Activated CD4-positive, alpha-beta memory T cell treated with anti-CD3 and anti-CD28 coated beads, Interleukin-2, amount 10 ng/mL, durations not matched to agents 7 days and 5 days (primary cell): ENCODE measurements at places on chromosomes 12 and 14.

DNA sequence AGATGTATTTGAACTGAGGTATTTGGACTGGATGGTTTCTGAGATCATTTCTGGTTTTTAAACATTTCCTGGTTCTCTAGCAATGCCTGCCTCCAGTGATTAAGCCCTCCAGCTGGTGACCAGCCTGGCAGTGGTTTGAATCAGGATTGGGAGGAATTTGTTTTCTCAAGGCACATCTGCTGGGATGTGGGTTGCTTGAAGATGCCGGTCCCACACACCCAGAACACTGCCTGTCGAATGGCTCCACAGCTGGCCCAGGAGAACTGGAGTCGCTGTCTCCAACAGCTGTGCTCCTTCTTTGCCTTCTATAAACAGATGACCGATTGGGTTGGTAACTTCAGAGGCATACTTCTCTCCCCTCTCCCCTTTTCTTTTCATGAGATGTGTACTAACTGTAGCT, 258.0 kb upstream of the DDHD1 start:
- DNase-seq = no peak
- no peak overlapping the region for H3K27ac ChIP-seq
- no peaks in the 10 kb centered on the region for H3K36me3 ChIP-seq
- no peaks in the 10 kb centered on the region for H3K27me3 ChIP-seq
- H3K4me3 ChIP-seq = no peak overlapping the region

DNA sequence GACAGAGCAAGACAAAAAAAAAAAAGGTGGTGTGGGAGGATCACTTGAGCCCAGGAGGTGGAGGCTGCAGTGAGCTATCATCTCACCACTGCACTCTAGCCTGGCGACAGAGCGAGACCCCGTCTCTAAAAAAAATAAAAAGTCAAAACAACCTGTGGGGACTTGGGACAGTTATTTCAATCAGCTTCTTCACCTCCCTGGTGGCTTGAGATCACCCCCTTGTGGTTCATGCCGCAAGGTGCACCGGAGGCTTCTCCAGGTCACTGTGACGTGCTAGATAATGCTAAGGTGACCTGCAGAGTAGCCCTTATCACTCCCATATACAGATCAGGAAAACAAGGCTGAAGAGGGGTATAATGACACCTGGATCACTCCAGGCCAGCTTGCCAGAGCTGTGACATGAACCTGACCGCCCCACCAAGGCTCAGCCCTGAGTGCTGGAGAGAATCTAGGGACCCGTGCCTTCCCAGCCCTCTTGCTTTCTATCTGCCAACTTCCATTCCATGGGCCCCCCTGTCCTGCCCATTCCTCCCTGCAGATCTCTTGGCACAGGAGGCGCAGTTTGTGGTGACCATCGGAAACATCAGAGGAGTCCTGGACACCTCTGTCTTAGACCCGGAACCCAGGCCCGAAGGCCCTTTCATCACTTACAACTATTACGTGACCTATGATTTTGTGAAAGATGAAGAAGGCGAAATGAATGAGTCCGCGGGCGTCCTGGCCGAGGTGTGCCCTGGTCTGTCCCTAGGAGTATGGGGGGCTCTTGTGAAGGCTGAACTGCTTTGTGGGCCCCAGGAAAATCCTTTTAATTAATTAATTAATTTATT, 8.1 kb downstream of the LRRC43 start:
- H3K4me1 ChIP-seq = peaks cover 2% of the 10 kb centered on the region
- H3K27ac ChIP-seq = no peak overlapping the region
- peaks cover 6% of the 10 kb centered on the region for H3K36me3 ChIP-seq
- no peak overlapping the region for H3K4me3 ChIP-seq
- peak; percentile 75 for DNase-seq

- no peak for DNase-seq
- no peak overlapping the region for H3K4me3 ChIP-seq
- peaks cover 4% of the 10 kb centered on the region for H3K4me1 ChIP-seq
- H3K27ac ChIP-seq = no peak overlapping the region
- no peaks in the 10 kb centered on the region for H3K27me3 ChIP-seq
Measured at GRCh38 chr14:69142101-69142500, 10.8 kb downstream of the DCAF5 start.

DNA sequence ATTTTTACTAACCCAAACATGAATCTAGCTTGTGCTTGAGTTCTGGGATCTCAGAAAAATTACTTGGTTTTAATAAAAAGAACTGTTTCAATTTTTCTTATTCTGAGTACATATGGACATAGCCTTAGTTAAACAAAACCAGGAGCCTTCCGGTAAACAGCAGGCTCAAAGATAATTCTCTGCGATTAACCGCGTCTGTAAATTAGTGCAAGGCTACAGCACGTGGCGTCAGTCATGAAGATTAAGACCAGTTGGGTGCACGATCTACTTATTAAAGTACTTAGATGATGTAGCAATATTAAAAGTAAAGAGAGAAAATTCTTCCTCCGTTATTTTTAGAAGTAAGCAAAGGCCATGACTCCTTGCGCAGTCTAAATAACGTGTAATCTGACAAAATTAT, 700 bp downstream of the KCNJ8 start:
- H3K27ac ChIP-seq = no peak overlapping the region
- H3K36me3 ChIP-seq = no peaks in the 10 kb centered on the region
- DNase-seq = no peak

DNA sequence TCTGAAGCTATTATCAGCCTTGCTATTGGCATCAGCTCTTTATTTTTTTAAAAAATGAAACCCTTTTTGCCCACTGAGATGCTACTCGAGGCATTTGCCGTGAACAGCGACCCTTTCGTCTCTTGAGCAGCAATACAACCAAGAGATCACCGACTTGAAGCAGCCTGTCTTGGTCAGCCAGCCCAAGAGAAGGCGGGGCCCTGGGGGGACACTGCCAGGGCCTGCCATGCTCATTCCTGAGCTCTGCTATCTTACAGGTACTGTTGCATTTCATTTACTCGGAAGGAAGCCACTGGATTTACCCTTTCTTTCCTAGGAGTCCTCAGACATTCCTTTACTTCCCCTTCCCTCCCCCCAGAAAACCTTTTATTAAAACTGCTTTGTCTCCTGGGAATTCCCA, 16.7 kb downstream of the PIWIL1 start:
- no peak for DNase-seq
- H3K27ac ChIP-seq = no peak overlapping the region
- H3K4me1 ChIP-seq = no peaks in the 10 kb centered on the region
- H3K27me3 ChIP-seq = peaks cover 2% of the 10 kb centered on the region
- H3K36me3 ChIP-seq = no peaks in the 10 kb centered on the region

DNA sequence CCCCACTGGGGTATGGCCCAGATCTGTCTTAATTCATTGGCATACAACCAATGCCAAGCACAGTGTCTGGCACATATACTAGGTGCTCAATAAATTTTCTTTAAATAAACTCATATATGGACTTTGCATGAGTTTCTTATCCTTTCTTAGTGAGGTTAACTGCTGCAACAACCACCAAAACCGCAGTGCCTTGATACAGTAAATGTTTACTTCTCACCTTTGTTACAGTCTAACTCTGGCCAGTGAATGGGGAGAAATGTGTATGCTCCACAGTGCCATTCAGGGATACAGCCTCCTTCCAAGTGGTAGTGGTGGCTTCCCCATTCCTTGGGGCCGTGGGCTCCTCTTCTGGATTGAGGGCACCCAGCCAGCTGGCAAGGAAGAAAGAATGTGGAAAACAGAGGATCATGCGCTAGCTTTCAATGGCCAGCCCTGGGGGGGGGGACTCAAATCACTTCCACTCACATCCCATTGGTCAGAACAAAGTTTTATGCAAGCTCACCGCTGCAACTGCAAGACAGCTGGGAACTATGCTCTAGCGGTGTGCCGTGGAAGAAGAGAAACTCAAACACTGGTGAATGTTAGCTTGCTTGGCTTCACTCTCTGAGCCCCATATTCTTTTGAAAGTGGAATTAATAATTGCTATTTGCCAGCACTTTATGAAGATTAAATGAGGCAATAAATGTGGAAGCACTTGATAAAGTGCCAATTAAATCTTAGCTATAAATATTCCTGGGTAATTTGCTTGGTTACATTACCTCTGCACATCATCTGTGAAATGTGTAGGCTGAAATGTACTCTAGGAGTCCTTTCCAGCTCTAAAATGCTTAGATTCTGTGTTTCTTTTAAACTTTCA, 51.0 kb upstream of the SOCS2 start:
- peaks cover 6% of the 10 kb centered on the region for H3K4me1 ChIP-seq
- DNase-seq = no peak
- H3K4me3 ChIP-seq = no peak overlapping the region
- H3K27ac ChIP-seq = no peak overlapping the region

GRCh38 chr14:50666772-50667683, 1.1 kb downstream of the SAV1 start:
- H3K4me3 ChIP-seq = no peak overlapping the region
- H3K27me3 ChIP-seq = no peaks in the 10 kb centered on the region
- H3K36me3 ChIP-seq = peaks cover 10% of the 10 kb centered on the region
- peaks cover 16% of the 10 kb centered on the region for H3K4me1 ChIP-seq
- DNase-seq = no peak
